Activated CD8-positive, alpha-beta memory T cell treated with anti-CD3 and anti-CD28 coated beads, Interleukin-2, amount 10 ng/mL, durations not matched to agents 7 days and 5 days (primary cell): ENCODE measurements at places on chromosomes 12 and 14.

- no peak for DNase-seq
- H3K4me1 ChIP-seq = peaks cover 7% of the 10 kb centered on the region
- no peaks in the 10 kb centered on the region for H3K36me3 ChIP-seq
- no peaks in the 10 kb centered on the region for H3K27me3 ChIP-seq
- H3K4me3 ChIP-seq = no peak overlapping the region
Observed at GRCh38 chr12:49811961-49812401, 16.2 kb downstream of the NCKAP5L start.

DNA sequence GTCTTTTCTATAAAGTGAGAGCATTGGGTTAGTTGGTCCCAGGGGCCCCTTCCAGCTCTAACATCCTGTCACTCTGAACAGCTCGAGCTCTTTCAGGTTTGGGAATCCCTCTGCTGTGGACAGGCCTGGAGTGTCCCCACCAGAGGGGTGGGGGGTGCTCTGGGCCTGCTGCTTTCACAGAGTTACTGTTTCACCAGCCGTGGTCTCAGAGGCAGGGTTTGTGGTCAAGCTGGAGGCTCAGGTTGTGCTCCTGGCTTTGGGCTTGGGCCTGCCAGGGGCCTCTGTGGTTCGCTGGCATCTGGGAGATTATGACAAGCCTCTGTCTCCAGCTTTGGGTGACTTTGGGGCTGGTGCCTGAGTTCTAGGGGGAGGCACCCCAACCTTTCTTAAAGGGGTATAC, 59.6 kb downstream of the FBXL14 start:
- peaks cover 71% of the 10 kb centered on the region for H3K27me3 ChIP-seq
- H3K4me3 ChIP-seq = no peak overlapping the region
- no peak overlapping the region for H3K27ac ChIP-seq
- DNase-seq = no peak
- H3K36me3 ChIP-seq = no peaks in the 10 kb centered on the region
- H3K4me1 ChIP-seq = peaks cover 38% of the 10 kb centered on the region

GRCh38 chr14:74712499-74713394, at the start of the genes AREL1 and FCF1:
TSS of gene AREL1 (minus strand) at chr14:74713080. CDS start at chr14:74685615, 27,465 bp downstream.
TSS of gene FCF1 (plus strand) at chr14:74713144. CDS start at chr14:74713198, 54 bp downstream.
- H3K27ac ChIP-seq = peak within 1 kb of the TSS; percentile 96
- H3K4me3 ChIP-seq = peak within 1 kb of the TSS; percentile 99
- peak; percentile 92 for DNase-seq

- H3K4me1 ChIP-seq = peaks cover 3% of the 10 kb centered on the region
- no peaks in the 10 kb centered on the region for H3K36me3 ChIP-seq
- H3K27ac ChIP-seq = no peak overlapping the region
- no peak for DNase-seq
- no peak overlapping the region for H3K4me3 ChIP-seq
Observed at GRCh38 chr14:55427439-55427838, 13.0 kb downstream of the TBPL2 start.

DNA sequence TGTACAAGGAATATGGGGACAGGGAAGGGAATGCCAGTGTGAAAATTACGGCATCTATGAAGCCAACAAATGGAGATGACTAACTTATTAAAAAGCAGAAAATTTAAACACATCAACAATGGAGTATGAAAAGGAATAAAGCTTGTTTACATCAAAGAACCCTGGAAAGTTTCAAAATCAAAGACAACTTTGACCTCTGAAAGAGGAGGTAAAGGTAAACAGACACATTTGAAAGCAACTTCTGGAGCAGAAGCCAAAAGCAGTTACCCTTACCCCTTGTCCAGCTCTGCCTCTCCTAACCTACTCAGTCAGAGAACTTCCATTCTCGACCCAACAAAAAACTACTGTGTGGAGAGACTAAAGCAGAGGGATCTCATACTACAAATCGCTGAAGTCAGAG, 184.3 kb downstream of the DUSP6 start:
- no peak overlapping the region for H3K4me3 ChIP-seq
- H3K27ac ChIP-seq = no peak overlapping the region
- H3K36me3 ChIP-seq = peaks cover 39% of the 10 kb centered on the region
- DNase-seq = no peak

DNA sequence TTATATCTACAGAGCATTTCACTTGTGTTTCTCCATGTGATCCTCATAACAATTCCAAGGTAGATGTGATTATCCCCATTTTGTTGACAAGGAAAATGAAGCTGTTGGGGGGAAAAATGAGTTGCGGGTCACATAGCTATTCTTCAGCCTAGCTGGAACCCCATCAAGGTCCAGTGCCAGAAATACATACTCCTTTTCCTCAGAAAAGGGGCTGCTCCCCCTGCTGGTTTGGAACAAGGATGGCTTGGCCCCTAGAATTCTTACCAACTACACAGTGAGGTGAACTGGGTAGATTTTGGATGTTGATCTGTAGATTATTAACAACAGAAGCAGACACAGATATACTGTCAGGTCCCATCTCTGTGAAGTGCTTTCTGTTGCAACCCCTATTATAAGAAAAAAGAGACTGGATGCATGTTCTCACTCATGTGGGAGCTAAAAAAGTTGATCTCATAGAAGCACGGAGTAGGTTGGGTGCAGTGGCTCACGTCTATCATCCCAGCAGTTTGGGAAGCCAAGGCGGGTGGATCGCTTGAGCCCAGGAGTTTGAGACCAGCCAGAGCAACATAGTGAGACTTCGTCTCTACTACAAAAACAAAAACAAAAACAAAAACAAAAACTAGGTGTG, 8.9 kb downstream of the IKZF4 start:
- no peak overlapping the region for H3K4me3 ChIP-seq
- H3K27me3 ChIP-seq = no peaks in the 10 kb centered on the region
- no peak overlapping the region for H3K27ac ChIP-seq
- DNase-seq = peak; percentile 63
- H3K4me1 ChIP-seq = peaks cover 44% of the 10 kb centered on the region

- DNase-seq = no peak
- no peak overlapping the region for H3K27ac ChIP-seq
- peaks cover 1% of the 10 kb centered on the region for H3K36me3 ChIP-seq
- H3K4me1 ChIP-seq = no peaks in the 10 kb centered on the region
- H3K27me3 ChIP-seq = peaks cover 5% of the 10 kb centered on the region
- no peak overlapping the region for H3K4me3 ChIP-seq
Observed at GRCh38 chr14:91744068-91744480, 12.2 kb upstream of the CATSPERB start.

GRCh38 chr14:48384821-48385220, 709.4 kb upstream of the MDGA2 start:
- DNase-seq = no peak
- H3K4me3 ChIP-seq = no peak overlapping the region
- no peaks in the 10 kb centered on the region for H3K36me3 ChIP-seq
- H3K27ac ChIP-seq = no peak overlapping the region
- H3K27me3 ChIP-seq = no peaks in the 10 kb centered on the region

DNA sequence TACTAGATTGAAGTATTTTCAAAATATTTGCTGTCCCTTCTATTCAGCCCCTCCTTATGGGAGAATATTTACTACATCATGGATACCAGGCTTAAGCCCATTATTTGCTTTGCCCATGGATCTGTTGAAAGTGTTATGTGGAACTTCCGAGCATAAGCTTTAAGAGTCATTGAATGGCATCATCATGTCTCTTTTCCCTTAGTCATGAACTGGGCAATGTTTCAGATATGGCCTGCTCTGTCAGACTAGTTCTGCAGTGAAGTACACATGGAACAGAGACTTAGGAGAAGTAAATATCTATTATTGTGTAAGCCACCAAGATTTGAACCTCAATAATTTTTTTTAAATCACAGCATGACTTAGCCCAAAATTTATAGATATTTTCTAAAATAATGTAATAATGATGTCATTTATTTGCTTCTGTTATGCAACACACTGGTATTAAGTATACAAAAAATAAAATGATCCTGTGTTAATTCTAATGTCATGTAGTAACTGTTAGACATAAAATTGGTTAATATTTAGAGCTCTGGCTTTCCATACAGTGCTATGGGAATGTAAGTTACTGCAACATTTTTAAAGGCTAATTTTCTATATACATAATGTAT, 1097.3 kb downstream of the SLC16A7 start:
- no peaks in the 10 kb centered on the region for H3K36me3 ChIP-seq
- no peak for DNase-seq
- no peak overlapping the region for H3K4me3 ChIP-seq
- H3K27ac ChIP-seq = no peak overlapping the region
- no peaks in the 10 kb centered on the region for H3K4me1 ChIP-seq

DNA sequence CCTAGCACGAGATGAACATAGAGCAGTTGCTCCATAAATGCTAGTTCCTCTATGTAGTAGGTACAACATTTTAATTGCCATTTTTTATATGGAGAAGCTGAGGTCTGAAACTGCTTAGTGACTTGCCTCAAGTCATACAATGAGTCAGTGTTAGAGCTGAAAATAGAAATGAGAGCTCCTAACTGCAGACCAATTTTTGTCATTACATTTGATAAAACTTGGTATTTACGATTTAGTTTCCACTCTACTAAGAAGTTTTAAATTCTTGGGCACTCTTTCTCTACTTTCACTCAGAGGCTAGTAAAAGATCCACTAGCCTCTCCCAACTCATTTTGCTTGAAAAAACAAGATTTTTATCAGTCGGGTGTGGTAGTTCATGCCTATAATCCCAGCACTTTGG, 8.1 kb upstream of the TMED10 start:
- H3K27ac ChIP-seq = no peak overlapping the region
- H3K4me1 ChIP-seq = peaks cover 2% of the 10 kb centered on the region
- no peak overlapping the region for H3K4me3 ChIP-seq
- no peak for DNase-seq

GRCh38 chr12:1916371-1917171, 1.9 kb downstream of the CACNA2D4 start:
- peaks cover 17% of the 10 kb centered on the region for H3K4me1 ChIP-seq
- peak; percentile 28 for DNase-seq
- no peaks in the 10 kb centered on the region for H3K36me3 ChIP-seq
- H3K27me3 ChIP-seq = peaks cover 15% of the 10 kb centered on the region

- no peaks in the 10 kb centered on the region for H3K27me3 ChIP-seq
- peak overlapping the region; percentile 61 for H3K4me3 ChIP-seq
- DNase-seq = no peak
- peaks cover 87% of the 10 kb centered on the region for H3K4me1 ChIP-seq
- peaks cover 45% of the 10 kb centered on the region for H3K36me3 ChIP-seq
- peak overlapping the region; percentile 78 for H3K27ac ChIP-seq
Observed at GRCh38 chr14:91402348-91402747, 15.3 kb downstream of the CCDC88C start.

GRCh38 chr14:56199095-56199981, 81.1 kb downstream of the PELI2 start:
- peaks cover 24% of the 10 kb centered on the region for H3K4me1 ChIP-seq
- H3K27ac ChIP-seq = no peak overlapping the region
- no peak for DNase-seq
- no peaks in the 10 kb centered on the region for H3K36me3 ChIP-seq

- no peak for DNase-seq
- H3K4me1 ChIP-seq = peaks cover 14% of the 10 kb centered on the region
- H3K27me3 ChIP-seq = peaks cover 18% of the 10 kb centered on the region
- H3K36me3 ChIP-seq = no peaks in the 10 kb centered on the region
- H3K4me3 ChIP-seq = no peak overlapping the region
Observed at GRCh38 chr12:69354172-69354555, 5.4 kb upstream of the YEATS4 start.

DNA sequence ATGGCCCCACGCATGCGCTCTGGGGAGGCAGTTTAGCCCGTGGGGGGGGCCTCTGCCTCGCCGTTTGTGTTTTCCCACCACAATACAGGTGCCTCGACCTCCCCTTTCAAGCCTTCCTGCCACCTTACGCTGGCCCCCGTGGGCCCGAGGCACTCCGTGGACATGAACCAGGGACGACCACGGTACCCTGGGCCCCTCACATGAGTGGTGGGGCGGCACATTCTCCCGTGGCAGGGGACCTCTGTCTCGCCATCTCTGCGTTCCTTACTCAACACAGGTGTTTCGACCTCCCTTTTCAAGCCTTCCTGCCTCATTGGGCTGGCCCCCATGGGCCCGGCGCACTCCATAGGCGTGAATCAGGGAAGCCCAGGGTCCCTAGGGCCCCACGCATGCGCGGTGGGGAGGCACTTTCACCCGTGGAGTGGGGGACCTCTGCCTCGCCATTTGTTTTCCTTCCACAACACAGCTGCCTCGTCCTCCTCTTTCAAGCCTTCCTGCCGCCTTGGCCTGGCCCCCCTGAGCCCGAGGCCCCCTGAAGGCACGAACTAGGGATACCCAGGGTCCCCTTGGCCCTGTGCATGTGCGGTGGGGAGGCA, 339.5 kb downstream of the ALG10 start:
- no peaks in the 10 kb centered on the region for H3K27me3 ChIP-seq
- H3K27ac ChIP-seq = no peak overlapping the region
- no peak overlapping the region for H3K4me3 ChIP-seq
- no peaks in the 10 kb centered on the region for H3K4me1 ChIP-seq
- H3K36me3 ChIP-seq = no peaks in the 10 kb centered on the region
- no peak for DNase-seq

GRCh38 chr12:5000658-5001385, 42.9 kb upstream of the KCNA5 start:
- H3K27ac ChIP-seq = no peak overlapping the region
- no peak overlapping the region for H3K4me3 ChIP-seq

- H3K27me3 ChIP-seq = no peaks in the 10 kb centered on the region
- no peaks in the 10 kb centered on the region for H3K36me3 ChIP-seq
- H3K27ac ChIP-seq = no peak overlapping the region
- H3K4me1 ChIP-seq = no peaks in the 10 kb centered on the region
- DNase-seq = no peak
Observed at GRCh38 chr14:55701638-55702037, 121.6 kb downstream of the KTN1 start.

- no peak overlapping the region for H3K4me3 ChIP-seq
- DNase-seq = no peak
- peaks cover 10% of the 10 kb centered on the region for H3K4me1 ChIP-seq
- H3K27ac ChIP-seq = no peak overlapping the region
Observed at GRCh38 chr12:13090054-13090453, 13.4 kb downstream of the GSG1 start.

DNA sequence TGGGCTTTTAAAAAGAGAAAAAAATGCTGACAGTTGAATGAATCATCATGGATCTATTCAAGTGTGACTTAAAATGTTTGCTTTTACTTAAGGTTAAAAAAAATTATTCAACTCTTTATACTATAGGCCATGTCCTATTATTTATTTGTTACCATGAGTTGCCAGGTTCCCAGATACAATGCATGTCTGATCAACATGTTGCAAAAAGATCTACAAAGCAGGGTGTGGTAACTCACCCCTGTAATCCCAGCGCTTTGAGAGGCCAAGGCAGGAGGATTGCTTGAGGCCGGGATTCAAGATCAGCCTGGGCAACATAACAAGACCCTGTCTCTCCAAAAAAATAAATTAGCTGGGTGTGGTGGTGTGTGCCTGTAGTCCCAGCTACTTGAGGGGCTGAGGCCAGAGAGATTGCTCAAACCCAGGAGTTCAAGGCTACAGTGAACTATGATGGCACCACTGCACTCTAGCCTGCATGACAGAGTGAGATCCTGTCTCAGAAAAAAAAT, 460.8 kb downstream of the BCAT1 start:
- H3K4me1 ChIP-seq = no peaks in the 10 kb centered on the region
- H3K4me3 ChIP-seq = no peak overlapping the region
- no peaks in the 10 kb centered on the region for H3K27me3 ChIP-seq

DNA sequence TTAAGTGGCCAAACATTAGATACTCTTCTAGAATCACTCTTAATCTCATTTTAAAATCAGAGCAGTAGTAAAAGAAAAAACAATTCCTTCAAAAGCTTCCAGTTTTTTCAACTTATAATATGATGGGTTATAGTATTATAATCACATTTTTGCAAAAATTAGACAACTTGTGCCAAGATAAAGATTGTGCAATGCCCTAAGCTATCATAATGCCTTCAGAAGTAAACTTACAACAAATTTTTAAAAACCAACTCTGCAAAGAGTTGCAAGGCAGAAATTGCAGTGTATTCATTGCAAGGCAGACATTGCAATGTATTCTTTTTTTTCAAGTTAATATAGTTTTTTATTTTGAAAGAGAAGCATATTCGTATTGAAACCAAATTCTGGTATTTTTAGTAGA, 47.2 kb upstream of the KITLG start:
- DNase-seq = no peak
- H3K4me3 ChIP-seq = no peak overlapping the region
- no peaks in the 10 kb centered on the region for H3K36me3 ChIP-seq
- no peak overlapping the region for H3K27ac ChIP-seq
- no peaks in the 10 kb centered on the region for H3K27me3 ChIP-seq
